ENCODE measurements at places on chromosomes 12 and 14.
A peak's percentile ranks its signal among the peaks of the same experiment; 100 is the strongest.

- DNase-seq, result no peak
Measured at GRCh38 chr12:24049728-24050127, 100.3 kb upstream of the SOX5 start.

DNA sequence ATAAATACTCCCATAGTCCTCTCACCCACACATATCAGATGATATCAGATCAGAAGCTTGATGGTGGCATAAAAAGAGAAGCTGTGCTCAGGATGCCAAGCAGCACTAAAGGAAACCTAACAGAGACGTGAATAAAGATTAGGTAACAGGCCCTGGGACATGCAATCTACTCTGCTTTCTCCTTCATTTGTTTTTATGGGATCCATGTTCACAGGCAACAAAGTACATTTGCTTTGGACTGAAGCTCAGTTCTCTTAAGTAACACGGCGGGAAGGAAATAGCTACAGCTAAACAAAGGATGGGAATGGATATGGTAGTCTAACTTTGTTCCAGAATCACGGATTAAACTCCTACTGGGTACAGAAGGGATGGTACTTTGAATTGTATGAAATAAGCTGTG, 119.5 kb downstream of the TTC7B start:
- DNase-seq, result no peak

DNA sequence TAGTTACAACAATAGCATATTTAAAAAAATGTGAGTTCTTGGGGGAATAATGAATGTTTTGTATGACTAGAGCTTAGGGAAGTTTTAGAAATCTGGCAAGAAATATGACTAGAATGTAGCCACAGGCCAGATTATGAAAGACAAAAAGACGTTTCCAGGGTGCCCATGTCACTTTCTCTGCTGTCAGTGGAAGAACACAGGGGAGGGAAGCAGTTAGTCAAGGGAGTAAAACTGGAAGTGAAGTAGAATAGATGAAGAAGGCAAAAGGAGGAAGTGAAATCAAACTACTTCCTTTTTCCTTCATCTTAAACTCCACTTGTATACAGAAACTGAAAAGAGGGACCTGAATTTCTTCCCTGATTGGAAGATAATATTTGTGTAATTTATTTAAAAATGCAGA, 81.2 kb upstream of the ATP2B1 start:
- peak; percentile 74 for DNase-seq

DNA sequence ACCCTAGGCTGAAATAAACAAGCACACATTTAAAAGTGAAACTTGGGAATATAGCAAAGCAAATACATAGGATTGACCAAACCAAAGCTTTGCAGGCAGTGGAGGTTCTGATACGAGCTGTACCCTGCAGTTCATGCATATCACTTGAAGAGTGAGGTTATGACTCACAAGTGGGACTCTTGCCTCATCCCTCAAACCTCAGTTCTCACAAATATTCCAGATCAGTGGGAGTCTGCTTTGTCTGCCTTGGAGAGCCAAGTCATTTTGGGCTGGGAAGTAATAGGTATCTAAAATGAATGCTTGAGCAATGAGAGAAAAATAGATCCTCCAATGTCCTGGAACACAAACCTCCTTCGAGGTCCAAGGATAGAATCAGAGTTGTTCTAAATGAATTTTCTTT, 116.4 kb downstream of the LRIG3 start:
- no peak for DNase-seq

- no peak for DNase-seq
Measured at GRCh38 chr14:98904677-98905076, 367.3 kb downstream of the BCL11B start.

- peak; percentile 68 for DNase-seq
Measured at GRCh38 chr12:122028165-122028904, 6.7 kb downstream of the BCL7A start.

DNA sequence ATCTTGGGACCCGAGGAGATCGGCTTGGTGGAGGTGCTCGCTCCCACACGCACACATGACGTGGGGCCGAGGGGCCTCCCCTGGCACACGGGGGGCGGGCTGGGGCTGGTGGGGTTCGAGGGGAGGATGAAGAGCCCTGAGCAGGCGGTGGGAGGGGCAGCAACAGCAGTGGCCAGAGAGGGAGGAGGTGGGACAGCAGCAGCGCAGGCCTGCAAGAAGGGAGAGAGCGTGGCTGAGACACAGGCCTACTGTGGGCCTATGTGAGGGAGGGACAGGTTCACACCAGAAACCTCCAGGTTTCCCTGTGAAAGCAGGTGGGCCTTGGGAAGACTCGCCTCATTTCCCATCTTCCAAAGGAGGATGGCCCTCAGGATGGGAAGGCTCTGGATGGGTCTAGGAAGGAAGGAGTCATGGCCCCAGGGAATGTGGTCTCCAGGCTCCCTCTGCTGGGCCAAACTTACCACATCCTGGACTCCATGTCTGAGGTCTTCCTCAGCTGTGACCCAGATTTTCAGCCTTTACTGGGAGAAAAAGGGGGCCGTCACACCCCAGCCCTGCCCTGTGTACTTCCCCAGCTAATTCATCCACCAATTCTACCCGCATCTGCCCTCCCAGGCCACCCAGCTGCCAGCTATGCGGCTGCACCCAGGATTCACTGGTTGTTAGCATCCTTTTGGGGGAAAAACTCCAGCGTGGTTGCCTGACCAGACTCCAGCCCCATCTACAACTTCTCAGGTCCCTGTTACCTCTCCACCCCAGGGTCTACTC, 2.8 kb downstream of the PIANP start:
- peak; percentile 49 for DNase-seq

- no peak for DNase-seq
Measured at GRCh38 chr12:65634626-65635331, 189.5 kb upstream of the HMGA2 start.

DNA sequence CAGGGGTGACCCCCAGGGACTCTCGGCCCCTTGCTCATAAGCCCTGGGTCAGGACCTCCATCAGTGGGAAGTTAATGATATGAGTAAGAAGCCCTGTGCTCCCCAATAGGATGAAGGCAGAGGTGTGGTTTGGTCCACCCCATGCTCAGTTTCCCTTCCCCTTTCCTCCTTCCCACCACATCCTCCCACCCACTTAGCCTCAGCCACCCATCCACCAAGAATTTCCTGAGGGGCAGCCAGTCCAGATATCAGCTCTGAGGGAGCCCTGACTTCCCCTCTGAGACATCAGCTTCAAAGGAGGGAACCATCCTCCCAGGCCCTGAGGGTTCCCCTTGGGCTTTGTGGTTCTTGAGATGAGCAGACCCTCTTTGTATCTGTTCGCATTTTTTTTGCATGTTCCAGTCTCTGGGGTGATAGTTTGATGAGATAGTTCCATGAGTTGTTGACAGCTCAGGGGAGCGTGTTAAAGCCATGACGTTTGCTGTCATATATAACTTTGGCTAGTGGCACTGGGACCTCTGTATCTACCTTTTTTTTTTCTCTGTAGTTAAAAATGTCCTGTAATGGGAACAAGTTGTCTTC, 71.2 kb downstream of the LGMN start:
- DNase-seq, result peak; percentile 62

DNA sequence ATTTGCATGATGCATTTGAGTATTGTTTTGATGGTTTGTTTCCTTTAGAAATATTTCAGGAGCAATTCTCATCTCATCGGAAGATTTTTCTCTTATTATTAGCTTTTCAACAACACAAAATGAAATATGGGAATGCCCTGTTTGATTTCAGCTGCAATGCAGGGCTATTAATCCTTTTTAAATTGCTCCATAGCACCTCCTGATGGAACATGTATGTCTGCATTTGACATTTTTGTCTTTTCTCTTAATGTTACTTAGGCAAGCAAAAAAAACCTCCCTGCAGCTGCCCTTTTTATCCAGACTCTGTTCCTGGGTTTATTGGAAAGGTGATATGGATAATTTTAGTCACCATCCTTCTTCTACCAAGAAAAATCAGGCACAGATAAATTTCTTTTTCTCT, 895.8 kb downstream of the RPS29 start:
- peak; percentile 5 for DNase-seq

GRCh38 chr14:57389646-57390036, 745 bp upstream of the NAA30 start:
- DNase-seq, result no peak

- peak; percentile 51 for DNase-seq
Measured at GRCh38 chr12:87866578-87867292, 162.5 kb downstream of the C12orf50 start.

DNA sequence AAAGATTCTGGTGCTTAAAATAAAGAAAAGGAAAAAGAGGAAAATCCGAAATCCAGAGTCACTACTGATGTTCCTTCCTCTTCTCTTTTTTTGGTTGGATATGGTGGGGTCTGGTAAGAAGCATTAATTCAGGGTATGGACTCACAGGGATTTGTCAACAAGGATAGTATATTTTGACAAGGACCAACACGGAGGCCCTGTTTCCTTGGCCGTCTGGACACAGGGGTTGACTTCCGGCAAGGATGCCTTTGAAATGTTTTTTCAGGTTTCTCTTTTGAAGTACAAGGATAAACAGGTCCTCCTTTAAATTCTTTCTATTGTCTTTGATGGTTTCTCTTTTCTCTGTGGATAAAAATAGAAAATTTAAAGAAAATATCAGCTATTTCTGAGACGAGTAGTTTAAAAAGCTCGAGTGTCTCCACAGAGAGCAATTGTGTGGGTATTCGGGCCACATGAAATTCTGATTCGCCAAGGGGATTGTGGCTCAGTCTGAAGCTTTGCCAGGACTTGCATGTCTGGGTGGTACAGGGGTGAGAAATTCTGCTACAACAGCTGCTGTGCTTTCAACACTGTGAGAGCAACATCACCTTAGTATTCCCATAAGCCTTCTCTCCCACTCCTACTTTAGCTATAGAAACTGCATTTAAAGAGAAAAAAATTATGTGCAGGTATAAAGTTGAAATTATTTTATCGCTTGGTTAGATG, 88.5 kb upstream of the CSRP2 start:
- no peak for DNase-seq

GRCh38 chr14:53519137-53519536, 366.0 kb upstream of the DDHD1 start:
- DNase-seq, result no peak

GRCh38 chr14:101464310-101464983, 96.8 kb upstream of the DIO3 start:
- DNase-seq, result no peak

Data from NAMALWA (cell line).